Breast epithelium (tissue), 4 donors: ENCODE measurements at places on chromosomes 3 and 15.

DNA sequence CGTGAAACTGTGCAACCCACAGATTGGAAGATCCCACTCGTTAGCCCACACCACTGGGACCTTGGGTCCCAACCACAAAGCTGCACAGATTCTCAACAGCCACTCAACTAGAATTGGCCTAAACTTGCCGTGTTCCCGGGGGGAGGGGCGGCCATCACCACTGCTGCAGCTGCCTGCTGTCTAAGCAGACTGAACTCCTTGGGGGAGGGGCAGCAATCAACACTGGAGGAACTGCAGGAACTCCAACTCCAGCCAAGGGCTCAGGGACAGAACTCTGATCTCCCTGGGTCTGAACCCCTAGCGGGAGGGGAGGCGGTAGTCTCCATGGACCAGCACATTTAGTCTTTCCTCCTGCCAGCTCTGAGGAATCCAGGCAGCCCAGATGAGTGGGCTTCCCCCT, 205.9 kb downstream of the RSL24D1 start:
- no peak for DNase-seq

GRCh38 chr3:142693136-142693853, 30.5 kb upstream of the TRPC1 start:
- DNase-seq, result no peak

- no peak for DNase-seq
Measured at GRCh38 chr3:150503402-150504099, 42.7 kb downstream of the SERP1 start.

GRCh38 chr15:68550498-68551295, 28.1 kb upstream of the CORO2B start:
- peak; percentile 67 for DNase-seq

DNA sequence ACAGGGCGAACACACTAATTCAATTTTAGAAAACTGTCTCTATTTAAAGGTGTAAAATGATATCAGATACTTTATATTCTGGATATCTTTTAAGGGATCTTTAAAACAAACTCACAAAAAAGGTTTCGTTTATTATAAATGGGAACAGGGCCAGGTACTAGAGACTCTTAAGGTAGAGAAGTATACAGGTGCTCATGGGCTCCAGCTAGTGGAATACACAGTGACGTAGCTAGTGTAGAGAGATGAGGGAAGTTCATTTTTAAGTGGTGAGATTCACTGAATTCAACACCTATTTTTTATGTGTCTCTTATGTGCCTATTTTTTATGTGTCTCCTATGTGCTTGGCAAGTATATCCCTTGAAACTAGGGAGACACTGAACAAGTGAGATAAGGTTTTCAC, 132.7 kb upstream of the FAM3D start:
- DNase-seq, result no peak

GRCh38 chr3:67509471-67510075, 144.8 kb downstream of the SUCLG2 start:
- no peak for DNase-seq

DNA sequence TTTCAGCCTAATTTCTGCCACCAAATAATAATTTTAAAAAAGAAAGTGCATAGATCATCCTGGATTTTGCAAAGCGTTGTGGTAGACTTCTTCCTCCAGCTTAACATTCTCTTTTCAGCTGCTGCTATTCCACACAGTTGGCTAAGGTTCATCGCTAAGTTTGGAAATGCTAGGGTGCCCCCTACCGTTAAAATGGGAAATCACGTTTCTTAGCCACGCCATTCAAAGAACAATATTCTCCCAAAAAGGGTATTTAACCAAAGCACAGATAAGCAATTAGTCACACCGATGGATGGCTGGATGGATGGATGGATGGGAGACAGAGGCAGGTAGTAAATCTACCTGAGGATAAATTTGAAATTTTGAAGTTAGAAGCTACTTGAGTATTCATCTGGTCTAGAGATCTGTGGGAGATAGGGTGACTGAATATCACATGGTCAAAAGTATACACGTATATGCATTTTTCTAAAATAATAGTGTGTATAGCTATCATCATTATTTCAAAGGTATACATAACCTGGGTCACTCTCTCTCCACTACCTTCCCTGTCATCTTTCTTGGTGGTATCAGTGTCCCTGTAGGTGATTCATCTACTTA, 67.2 kb downstream of the EFHB start:
- DNase-seq, result peak; percentile 33

DNA sequence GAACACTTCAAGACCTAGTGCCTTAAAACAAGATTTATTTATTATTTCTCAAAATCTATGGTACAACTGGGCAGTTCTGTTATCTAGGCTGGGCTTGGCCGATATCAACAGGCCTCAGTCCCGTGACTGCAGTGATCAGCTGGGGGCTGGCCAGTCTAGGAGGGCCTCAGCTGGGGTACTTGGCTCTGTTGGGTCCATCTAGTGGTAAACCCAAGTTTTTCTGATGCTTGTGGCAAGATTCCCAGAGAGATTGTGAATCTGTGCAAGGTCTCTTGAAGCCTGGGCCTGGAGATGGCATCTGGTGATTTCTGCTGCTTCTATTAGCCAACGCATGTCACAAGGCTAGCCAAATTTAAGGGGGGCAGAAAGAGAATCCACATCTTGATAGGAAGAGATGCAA, 482.4 kb upstream of the SGO1 start:
- DNase-seq, result no peak

DNA sequence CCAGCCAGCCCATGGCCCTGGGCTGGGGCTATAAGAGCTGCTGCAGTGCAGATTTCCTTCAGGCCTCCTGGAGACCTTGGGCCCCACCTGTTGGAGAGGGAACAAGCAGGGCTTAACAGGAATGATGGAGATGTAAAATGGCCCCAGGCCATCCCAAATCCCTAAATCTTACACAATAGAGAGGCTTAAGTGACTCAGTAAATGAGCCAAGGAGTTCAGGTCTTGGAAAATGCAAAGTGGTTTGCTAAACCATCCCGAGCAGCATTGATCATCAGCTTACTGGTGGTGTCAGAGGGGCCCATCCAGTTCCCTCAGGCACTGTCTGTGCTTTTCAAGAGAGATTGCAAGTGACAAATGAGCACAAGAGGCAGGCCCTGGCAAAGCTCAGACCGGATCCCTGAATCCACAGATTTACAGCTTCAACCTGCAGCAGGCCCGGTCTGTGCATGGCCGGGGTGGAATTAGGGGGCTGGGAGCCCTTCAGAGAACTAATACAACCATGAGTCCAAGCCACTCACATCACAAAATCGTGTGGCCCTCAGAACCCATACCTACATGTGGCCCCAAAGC, 325.4 kb downstream of the UACA start:
- DNase-seq, result no peak

DNA sequence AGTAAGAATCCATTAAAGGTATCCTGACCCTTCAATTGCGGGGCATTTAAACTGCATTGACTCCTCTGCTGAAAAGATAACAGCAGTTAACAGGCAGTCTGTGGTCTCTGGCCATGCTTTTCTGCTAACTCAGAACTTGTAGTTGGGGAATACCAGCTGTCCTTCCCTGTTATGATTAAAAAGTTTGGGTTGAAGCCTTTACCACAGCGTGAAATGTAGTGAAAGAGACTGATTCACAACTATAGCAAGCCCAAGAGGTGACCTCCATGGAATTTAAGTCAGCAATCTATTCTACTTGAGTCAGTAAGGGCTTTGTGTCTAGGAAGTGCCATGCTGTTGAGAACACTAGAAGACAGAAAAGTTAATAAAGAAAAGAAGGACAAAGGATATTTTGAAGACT, 1037.3 kb downstream of the SI start:
- no peak for DNase-seq

DNA sequence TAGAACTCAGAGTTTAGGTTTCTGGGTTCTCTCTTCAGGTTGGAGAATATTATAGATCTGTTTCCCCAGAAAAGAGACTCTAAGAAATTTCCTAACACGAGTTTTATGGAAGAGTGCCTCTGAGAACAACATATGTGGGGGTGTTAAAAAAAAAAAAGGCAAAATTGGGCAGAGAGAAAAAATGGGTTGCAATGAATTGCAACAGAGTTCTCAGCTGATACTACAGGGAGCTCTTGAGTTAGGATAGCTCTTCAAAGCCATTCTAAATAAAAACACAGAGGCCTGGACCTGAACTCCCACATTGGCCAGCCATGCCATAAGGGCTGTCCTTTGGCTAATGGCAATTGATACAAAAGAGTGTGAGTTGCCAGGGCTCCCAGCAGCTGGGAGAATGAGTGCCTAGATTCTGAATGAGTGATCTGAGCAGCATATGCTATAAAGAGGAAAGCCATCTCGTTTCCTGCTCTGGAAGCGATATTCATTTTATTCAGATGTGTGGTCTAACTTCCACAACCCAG, 20.1 kb upstream of the UBE2E2 start:
- no peak for DNase-seq

GRCh38 chr3:164879201-164879600, 199.1 kb downstream of the SI start:
- no peak for DNase-seq

DNA sequence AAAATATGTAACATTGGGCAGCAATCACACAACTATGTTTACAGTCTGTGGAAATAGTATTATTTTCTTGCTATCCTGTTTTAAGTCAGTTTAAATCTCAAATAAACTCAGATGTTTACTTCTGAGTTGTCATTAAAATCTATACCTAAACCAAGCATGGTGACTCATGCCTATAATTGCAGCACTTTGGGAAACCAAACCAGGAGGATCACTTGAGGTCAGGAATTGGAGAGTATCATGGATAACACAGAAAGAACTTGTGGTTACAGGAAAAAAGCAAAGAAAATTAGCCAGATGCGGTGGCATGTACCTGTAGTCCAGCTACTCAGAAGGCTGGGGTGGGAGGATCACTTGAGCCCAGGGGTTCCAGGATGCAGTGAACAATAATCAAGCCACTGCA, 631.6 kb upstream of the EPHA6 start:
- no peak for DNase-seq

DNA sequence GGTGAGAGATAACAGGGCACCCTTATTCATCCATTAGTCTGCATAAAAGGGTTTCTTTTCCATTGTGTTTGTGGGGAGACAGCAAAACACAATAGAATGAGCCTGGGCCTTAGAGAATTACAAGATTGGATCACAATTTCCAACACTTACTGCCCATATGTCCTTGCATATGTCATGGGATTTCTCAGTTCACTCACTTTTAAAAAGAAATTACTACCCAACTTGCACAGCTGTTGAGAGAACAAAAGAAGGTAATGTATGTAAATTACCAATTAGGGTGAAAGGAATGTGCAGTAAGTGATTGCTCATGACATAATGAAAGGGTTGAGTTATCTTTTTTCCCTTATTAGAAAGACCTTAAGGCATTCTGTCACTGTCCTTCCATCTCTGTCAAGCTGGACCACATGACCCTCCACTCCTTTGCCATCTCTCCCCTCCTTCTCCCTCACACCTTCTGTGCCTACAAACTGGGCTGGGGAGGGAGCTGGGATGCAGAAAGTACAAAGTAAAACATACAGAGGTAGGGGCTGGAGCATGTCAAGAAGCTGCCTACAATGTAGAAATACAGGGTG, 244.2 kb downstream of the ZMAT3 start:
- DNase-seq, result no peak
